LNCaP clone FGC (cell line): ENCODE measurements at places on chromosomes 7 and 10.

- DNase-seq = no peak
Measured at GRCh38 chr7:129118182-129118581, 26.3 kb upstream of the TSPAN33 start.

GRCh38 chr10:98485959-98486358 lies 39.2 kb upstream of the HPS1 start:
- no peak for DNase-seq

DNA sequence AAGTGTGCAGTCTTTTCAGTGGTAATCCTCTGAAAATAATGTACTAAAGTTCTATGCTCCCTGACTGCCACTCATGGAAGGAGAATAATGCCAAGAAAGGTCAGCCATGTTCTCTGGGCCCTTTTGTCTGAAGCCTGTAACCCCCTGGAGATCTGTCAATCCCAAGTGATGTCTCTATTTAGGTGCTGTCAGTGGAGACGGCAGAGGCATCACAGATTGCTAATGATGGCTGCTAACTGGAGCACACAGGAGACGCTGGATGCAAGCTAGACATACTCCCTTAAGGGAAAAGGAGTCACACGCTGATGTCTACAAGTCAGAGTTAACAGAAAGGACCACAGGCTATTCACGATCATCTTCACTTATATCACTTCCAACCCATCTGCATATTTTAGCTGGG lies 118.8 kb downstream of the RSU1 start:
- no peak for DNase-seq

GRCh38 chr10:73819081-73819480 lies 7.7 kb upstream of the NDST2 start:
- no peak for DNase-seq

GRCh38 chr10:88702848-88703597 lies 3.0 kb upstream of the LIPK start:
- DNase-seq = no peak

GRCh38 chr10:33237736-33238624 lies 96.5 kb downstream of the NRP1 start:
- DNase-seq = no peak

GRCh38 chr7:3094701-3095445 lies 51.2 kb upstream of the CARD11 start:
- no peak for DNase-seq

- no peak for DNase-seq
Measured at GRCh38 chr10:45509491-45509890, 135.5 kb downstream of the ALOX5 start.

GRCh38 chr7:74587435-74588126 lies 69.9 kb upstream of the GTF2I start:
- no peak for DNase-seq

DNA sequence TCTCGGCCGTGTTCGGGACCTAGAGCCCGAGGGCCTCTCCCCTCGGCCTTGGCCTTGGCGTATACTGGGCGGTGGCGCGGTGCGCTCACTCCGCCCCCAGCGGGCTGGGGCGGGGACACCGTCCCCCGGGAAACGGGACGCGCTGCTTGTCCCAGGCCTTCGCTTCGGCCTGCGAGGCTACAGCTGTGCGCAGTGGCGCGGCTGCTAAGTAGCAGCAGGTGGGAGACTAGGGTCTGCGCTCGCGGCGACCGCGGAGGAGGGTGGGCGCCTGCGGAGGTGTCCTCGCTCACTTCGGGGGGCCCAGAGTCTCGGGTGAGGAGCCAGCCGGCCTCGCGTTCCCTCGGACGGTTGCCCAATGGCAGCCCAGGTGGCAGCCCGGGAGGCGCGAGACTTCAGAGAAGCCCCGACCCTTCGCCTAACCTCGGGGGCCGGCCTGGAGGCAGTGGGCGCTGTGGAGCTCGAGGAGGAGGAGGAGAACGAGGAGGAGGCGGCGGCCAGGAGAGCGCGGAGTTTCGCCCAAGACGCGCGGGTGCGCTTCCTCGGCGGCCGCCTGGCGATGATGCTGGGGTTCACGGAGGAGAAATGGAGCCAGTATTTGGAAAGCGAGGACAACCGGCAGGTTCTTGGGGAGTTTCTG lies at the start of gene DNAH11:
DNAH11 (plus strand) TSS at position 149 of the 637 bp plus-strand sequence; CDS start at position 356, 207 bp downstream.
- DNase-seq = no peak

DNA sequence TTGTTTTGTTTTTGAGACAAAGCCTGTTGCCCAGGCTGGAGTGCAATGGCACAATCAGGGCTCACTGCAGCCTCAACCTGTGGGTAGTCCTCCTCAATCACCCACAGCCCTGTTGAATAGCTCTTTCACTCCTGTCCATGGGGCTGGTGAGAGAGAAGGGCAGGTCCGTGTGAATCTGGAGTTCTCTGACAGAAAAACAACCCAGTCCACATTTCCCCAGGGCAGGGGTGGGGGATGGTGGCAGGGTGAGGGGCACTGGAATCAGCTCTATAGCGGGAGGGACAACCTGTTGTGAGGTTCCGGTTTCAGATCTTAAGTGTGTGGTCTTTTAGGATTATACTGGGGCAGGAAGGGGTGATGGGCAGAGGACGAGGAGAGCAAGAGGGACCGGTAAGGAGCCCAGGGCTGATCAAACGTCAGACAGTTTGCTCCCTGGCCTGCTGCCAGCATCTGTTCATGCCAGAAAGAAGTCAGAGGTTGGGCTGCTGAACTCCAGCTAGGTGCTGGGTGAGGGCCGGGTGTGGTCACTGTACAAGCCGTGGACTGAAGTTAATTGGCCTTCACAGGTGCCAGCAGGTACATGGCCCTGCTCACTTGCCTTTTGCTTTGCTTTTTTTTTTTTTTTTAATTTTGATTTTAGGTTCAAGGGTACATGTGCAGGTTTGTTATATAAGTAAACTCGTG lies 33.2 kb upstream of the MKRN1 start:
- peak; percentile 44 for DNase-seq

- DNase-seq = no peak
Measured at GRCh38 chr10:30827531-30828120, 198.1 kb upstream of the LYZL2 start.

DNA sequence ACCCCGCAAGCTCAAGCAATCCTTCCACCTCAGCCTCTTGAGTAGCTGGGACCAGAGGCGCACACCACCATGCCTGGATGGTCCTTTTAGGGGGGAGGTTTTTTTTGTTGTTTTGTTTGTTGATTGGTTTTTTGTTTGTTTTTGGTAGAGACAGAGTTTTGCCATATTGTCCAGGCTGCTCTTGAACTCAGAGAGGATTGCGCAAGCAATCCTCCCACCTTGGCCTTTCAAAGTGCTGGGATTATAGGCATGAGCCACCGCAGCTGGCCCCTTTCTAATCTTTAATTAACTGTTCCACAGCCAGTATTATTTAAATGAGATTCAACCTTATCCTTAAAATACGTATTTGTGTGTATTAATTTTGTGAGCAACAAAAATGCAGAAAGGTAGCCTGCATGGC lies 65.8 kb downstream of the SLC13A1 start:
- DNase-seq = no peak

DNA sequence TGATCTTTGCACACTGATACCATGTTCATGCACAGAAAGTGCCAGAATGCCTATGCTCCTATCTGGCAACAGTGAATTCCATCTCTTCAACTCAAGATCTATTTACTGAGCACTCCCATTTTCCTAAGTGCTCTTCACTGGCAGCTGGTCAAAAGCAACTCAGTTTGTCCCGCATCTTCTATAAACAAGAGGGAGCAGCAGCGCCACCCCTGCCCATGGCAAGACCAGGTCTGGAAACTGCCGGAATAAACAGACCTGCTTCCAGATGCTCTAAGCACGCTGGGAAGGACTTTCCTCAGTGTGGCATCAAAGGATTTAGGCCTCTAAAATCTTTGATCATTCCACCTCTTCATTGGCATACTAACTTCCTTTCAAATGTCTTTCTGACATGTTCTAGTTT lies 104.4 kb upstream of the MACROH2A2 start:
- peak; percentile 13 for DNase-seq

- no peak for DNase-seq
Measured at GRCh38 chr7:47285860-47286491, 295.9 kb downstream of the TNS3 start.

- DNase-seq = no peak
Measured at GRCh38 chr10:101856626-101857025, 13.0 kb upstream of the KCNIP2 start.

DNA sequence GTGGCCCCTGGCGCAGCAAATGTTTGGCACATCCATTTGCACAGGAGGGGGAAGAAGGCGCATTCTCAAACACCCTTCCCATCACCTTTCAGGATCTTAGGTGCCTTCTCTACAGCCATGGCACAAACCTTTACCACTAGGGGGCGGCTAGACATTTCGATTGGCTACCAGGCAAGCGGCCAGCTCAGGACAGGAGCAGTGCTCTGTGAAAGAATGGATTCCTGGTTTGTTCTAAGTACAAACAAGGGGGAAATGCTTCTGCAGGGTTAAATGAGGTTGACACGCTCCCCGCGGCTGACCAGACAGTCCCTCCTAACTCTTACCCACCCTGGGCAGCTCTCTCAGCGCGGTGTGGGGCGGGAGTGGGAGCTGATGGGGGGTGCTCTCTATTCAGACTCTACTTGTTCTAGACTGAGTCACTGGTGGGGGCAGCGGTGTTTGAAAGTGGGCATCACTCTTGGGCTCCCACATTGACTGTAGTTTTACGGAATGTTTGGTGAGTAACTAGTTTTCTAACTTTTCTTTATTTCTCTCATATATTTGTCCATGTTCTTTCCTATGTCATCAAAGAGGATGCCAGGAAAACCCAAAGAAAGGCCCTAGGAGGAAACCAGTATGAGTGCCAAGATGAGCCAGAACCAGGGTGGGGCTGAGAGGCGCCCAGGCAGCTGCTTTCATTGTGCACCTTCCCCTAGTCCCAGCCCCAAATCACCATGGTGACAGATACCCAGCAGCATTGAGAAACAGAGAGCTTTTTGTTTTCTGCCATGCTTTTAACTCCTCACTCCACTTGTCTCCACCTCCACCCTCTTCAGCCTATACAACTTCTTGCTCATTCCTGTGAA lies 61.4 kb upstream of the GPR158 start:
- DNase-seq = peak; percentile 70

GRCh38 chr10:7826971-7827370 lies 8.7 kb downstream of the TAF3 start:
- no peak for DNase-seq

DNA sequence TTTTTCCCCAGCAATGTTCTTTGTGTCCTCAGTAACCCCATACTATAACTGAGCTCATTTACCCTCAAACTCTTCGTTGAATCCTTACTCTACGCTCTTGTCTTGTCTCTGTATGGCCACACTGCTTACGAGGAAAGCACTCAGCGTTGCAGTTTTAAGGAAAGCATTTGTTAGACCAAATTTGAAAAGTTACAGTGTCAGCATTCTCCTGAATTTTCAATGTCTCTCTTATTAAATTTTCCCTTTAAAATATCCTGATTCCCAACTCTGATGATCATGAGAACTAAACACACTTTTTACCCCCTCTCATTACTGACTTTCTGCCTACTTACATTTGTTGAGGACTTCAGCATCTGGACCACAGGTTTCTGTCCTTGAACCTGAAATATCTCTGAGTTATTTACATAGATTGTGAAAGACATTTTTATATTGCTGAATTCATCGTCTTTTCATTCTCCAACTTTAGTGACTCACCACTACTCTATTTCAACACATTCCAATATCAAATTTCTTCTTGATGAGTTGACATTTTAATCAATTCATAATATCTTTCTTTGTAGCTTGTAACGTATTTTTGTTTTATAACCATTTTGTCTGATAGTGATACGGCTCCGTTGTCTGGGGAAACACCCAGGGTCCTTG lies 19.8 kb upstream of the VWDE start:
- no peak for DNase-seq
